ENCODE measurements at places on chromosomes 7 and 10.

DNA sequence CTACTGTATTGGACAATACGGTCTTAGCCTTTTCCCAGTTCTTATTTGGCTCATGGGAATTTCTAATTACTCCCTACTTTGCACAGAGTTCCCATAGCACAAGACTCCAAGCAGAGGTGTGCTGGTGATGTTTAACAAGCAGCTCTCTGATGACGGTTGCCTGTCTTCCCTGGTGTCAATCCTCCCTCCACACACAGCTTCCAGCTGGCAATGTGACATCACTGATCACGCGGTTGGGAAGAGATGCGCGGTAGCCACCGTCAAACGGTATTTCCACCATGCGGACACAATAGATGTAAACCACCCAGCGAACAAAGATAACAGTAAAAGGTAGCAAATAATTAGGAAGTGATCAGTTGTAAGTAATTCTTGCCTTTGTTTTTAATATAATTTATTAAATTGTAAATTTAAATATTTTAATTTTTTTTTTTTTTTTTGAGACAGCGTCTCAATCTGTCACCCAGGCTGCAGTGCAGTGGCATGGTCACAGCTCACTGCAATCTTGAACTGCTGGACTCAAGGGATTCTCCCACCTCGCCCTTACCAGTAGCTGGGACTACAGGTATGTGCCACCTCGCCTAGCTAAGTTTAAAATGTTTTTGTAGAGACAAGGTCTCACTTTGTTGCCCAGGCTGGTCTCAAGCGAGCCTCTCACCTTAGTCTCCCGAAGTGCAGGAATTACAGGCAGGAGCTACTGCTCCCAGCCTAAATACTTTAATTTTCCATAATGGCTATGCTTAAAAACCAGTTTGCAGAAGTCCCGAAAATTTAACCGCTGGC, 36.3 kb upstream of the IL15RA start:
- no peak for DNase-seq

DNA sequence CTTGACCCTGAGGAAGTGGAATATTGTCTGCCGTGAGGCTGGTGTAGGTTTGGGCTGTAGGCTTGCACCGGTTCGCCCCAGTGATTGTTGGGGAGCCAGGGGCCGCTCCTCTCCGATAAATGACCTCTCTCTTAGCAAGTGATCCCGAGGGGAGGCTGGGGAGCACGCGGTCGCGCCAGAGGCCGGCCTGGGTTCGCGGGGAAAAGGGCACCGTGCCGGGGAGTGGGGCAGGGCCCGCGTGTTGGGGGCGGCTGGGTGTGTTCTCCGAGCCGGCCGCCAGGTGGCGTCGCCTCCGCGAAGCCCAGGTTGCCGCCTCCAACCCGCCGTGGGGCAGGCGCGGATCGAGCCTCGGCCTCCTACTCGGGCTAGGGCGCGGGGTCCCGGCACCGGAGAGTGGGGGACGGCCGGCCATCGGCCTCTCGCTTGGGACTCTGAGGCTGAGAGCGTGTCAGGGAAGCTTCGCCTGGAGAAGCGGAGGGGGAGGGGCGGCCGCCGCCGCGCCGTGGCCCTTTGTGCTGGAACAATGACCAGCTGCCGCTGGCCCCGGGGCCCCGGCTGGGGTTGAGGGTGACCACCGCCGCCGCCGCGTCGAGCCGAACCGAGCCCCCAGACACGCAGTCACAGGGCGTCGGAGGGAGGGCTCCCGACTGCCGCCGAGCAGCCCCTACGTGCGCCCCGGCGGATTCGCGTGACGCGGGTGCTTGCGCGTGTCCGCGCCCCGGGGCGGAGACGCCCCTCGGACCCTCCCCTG, 442 bp upstream of the LZTS2 start:
- DNase-seq: peak; percentile 70

DNA sequence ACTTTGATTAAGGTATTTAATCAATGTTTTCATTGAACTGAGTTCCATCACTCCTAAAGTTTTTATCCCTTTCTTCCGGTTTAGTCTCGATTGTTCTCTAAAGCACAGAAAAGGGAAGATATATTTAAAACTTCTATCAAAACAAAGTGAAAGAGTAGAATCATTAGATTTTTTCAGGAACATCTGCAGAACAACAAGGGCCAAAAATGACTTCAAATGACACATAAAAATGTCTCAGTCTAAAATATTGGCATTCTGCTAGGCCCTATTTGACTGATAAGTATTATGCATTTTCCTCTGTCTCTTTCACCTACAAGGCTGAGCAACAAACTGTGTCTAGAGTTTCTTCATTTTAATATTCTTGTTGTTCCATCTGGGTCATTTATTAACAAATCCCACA, 899.5 kb upstream of the LRRTM3 start:
- DNase-seq: no peak

GRCh38 chr10:88861036-88861435, 9.4 kb upstream of the ANKRD22 start:
- DNase-seq: no peak

DNA sequence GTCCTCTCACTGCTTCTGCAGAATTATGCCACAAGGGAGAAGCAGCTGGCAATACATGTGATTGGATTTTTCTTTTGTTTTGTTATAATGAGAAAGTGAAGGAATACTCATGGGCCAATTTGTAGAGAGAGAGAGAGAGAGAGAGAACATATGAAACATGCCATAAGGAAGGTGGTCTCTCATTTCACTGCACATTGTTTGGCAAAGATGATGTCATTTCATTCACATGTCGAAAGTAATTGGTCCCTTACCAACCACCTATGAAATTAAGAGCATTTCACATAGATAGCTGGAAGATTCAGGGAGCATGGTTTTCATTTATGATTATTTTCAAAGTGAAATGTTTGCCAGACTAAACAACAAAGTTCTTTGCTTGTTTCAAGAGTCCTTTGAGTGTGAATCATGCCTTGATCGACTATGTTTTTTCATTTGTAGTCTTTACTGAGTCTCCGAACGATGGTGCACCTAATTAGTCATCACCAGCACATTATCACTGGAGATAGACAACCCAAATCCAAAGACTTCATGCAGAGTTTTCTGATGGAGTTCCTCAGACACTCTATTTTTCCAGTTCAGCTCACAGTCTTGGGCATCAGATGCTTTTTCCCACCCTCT, 130.1 kb upstream of the ZEB1 start:
- DNase-seq: no peak

GRCh38 chr7:25855854-25856782, 295.9 kb upstream of the NFE2L3 start:
- peak; percentile 69 for DNase-seq

DNA sequence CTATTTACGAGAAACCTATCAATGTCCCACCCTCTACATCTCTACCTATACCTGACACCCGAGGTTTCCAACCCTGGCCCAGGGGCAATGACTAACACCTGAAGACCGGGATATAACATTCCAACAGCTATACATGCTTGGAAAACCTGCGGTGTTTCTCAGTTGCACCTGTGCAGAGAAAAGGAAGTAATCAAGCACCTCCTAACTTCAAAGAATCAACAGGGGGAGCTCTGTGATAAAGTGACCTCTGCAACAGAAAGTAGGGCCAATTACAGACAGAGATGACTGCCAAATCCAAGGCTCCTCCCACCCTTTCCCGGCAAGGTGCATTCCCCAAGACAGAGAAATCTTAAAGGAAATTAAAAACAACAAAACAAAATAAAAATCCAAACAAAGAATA, 41.3 kb downstream of the CCDC6 start:
- no peak for DNase-seq

DNA sequence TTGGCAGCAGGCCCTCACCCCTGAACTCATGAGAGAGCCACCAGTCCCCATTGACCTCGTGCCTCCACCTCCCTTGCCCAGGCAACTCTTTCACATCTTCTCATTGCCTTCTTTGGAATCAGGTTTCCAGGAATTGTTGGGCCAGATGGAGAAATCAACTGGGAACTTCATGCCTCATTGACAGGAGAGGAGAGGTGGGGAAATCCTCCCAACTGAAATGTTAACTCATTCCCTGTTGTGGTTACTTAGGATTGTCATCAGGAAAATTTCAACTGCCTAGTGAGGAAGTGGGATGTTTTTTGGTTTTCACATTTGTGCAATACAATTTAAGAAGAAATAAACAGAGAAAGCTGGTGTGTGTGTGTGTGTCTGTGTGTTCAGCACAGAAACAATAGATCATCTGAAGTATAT, 106.6 kb upstream of the INHBA start:
- DNase-seq: no peak

DNA sequence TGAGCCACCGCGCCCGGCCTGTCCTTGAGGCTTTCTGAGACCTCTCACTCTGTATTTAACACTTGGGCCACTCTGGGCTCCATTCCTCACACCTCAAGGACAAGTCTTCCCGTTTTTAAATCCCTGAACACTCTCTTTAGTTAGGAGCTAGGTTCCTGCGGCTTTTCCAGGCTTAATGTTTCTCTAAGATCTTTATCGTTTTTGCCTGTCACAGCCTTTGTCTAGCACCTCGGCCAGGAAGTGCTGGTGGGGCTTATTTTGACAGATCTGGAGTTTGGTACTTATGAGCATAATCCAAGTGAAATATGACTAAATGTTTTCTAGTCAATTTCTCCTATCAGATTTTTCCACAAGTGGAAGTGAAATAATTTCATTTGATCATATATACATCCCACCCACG, 186.6 kb downstream of the DPY19L1 start:
- DNase-seq: no peak

- DNase-seq: no peak
These were observed 810.7 kb downstream of the PHTF2 start for GRCh38 chr7:78609281-78609680.

DNA sequence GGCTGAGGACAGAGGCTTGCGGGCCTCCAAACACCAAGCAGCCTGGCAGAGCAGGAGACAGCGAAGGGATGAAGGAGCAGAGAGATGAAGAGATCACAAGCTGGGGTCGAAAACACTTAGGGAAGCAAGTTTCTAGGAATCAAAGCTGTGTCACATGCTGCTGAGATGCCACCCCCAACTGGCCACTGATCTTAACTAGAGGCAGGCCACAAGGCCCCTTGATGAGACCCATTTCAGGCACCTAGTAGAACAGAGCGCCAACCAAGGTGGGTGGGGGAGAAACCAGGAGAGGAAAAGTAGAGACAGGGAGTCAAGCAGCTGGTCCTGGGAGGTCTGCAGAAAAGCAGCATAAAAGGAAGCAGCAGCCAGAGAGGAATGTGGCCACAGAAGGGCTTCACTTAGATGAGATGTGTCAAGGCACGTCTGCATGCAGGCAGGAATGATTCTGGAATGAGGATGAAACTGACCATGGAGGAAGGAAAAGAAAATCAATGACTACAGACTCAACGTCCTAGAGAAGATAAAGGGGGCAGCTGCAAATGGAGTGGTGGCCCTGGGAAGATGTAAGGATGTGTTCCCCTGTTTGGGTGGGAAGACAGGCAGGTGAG, 85.0 kb upstream of the DDC start:
- no peak for DNase-seq

GRCh38 chr10:6089334-6090219, 743 bp downstream of the RBM17 start:
- no peak for DNase-seq

GRCh38 chr7:8762803-8763202, 329.4 kb downstream of the NXPH1 start:
- no peak for DNase-seq

DNA sequence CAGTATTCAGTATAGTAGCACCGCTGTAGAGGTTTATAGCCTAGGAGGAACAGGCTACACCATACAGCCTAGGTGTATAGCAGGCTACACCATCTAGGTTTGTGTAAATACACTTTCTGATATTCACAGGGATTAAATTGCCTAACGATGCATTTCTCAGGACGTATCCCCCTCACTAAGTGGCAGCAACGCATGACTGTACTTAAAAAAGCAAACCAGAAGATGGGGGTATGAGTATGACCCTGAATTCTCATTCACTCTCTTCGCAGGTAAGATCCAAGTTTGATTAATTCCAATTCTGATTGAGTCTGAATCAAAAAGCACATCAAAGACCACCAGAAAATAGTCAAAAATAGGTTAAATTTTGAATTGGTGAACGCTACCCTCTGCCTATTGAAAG, 972 bp downstream of the ORC5 start:
- no peak for DNase-seq

GRCh38 chr10:132100556-132101349, 35.0 kb downstream of the JAKMIP3 start:
- DNase-seq: no peak

- no peak for DNase-seq
These were observed 365.1 kb downstream of the BBS9 start for GRCh38 chr7:33494474-33494873.

- no peak for DNase-seq
These were observed 42.6 kb upstream of the C7orf33 start for GRCh38 chr7:148547951-148548350.

- DNase-seq: no peak
These were observed 160.0 kb upstream of the INSYN2A start for GRCh38 chr10:127356360-127356759.

- peak; percentile 11 for DNase-seq
These were observed at the start of gene TAC1 for GRCh38 chr7:97731736-97732564. Gene TAC1, plus strand, starts transcription at chr7:97732086. Its CDS starts 527 bp downstream, at chr7:97732613.

- DNase-seq: peak; percentile 56
These were observed 90.8 kb downstream of the CREM start for GRCh38 chr10:35217455-35217854.

DNA sequence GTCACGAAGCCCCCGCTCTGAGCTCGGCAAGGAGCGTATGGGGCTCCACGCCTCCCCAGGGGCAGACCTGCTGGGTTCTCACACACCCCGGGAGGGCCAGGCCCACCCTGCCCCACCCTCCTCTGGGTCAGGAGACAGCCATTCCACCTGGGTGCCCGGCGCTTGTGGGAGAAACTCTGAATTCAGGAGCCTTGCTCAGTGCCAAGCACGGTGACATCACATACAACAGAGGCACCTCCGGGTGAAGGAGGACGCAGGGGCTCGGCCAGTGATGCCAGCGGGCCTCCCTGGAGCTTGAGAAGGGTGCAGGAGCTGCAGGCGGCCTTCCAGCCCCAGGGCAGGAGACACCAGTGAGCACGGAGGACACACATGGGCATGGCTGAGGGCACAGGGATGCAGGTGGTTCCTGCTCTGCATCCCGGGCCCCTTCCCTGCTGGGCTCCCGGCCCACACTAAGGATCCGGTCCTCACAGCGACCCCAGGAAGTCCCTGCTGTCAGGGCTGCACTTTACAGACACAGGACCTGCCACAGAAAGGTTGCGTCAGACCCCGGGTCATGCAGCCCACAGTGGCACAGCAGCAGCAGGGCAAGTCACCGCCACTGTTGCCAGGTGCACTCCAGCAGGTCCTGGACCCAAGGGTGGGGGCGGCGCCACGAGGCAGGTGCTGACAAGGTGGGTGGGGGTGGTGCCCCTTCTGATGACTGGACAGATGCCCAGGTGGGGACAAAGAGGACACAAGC, 108.0 kb downstream of the MAD1L1 start:
- no peak for DNase-seq

- DNase-seq: no peak
These were observed 6.0 kb upstream of the MNX1 start for GRCh38 chr7:157016352-157017041.

- no peak for DNase-seq
These were observed 61.1 kb downstream of the PLXNA4 start for GRCh38 chr7:132515181-132515580.

- no peak for DNase-seq
These were observed 166.3 kb upstream of the RNF32 start for GRCh38 chr7:156474241-156474743.

- no peak for DNase-seq
These were observed 180.0 kb downstream of the LRMDA start for GRCh38 chr10:75611172-75611992.

- DNase-seq: no peak
These were observed 64.7 kb upstream of the ITGB1 start for GRCh38 chr10:33022691-33023090.

GRCh38 chr10:63901881-63902280, 380.7 kb downstream of the REEP3 start:
- peak; percentile 3 for DNase-seq

- DNase-seq: no peak
These were observed 205.9 kb downstream of the SKAP2 start for GRCh38 chr7:26658389-26659084.

GRCh38 chr7:134565643-134566136, 16.8 kb downstream of the AKR1B15 start:
- DNase-seq: no peak

Data from left renal cortex interstitium (tissue), 4 donors.